SJCRH30 (cell line): ENCODE measurements at places on chromosomes 5 and 9. TPM values are rescaled to one million over a fixed set of nuclear protein-coding genes. Genes with fewer than 3 reads are reported as not detected.

- H3K27me3 ChIP-seq, result no peaks in the 10 kb centered on the region
- no peak overlapping the region for H3K27ac ChIP-seq
- DNase-seq, result no peak
Observed at GRCh38 chr9:28888806-28889205, 1315.5 kb upstream of the C9orf72 start.

Gene SLIT3
- 1.8 and 2.0 TPM in 2 replicates for total RNA-seq

Gene OSMR
- 0.03 and 0.14 TPM in 2 replicates for total RNA-seq

Gene CDHR2
- total RNA-seq, result not detected in 2 replicates

- H3K4me1 ChIP-seq, result no peaks in the 10 kb centered on the region
- DNase-seq, result no peak
- H3K36me3 ChIP-seq, result peaks cover 16% of the 10 kb centered on the region
- H3K27ac ChIP-seq, result no peak overlapping the region
- H3K4me3 ChIP-seq, result no peak overlapping the region
Observed at GRCh38 chr5:126591549-126591948, 3.5 kb downstream of the ALDH7A1 start.

Gene TMEM252
- 1.5 and 2.1 TPM in 2 replicates for total RNA-seq

- H3K27ac ChIP-seq, result peak overlapping the region; percentile 88
- no peaks in the 10 kb centered on the region for H3K4me1 ChIP-seq
- H3K36me3 ChIP-seq, result peaks cover 3% of the 10 kb centered on the region; the same call in 1 of the 2 replicates
- DNase-seq, result no peak
- H3K4me3 ChIP-seq, result peak overlapping the region; percentile 87
Observed at GRCh38 chr9:128371630-128372117, 500 bp downstream of the URM1 start.

GRCh38 chr5:94329115-94329514, 289.3 kb downstream of the KIAA0825 start:
- H3K27me3 ChIP-seq, result no peaks in the 10 kb centered on the region
- H3K27ac ChIP-seq, result no peak overlapping the region
- no peak for DNase-seq
- H3K4me1 ChIP-seq, result no peaks in the 10 kb centered on the region

Gene CCDC171
- 1.9 and 2.4 TPM in 2 replicates for total RNA-seq

Gene DEPDC1B
- 31.4 and 33.9 TPM in 2 replicates for total RNA-seq

Gene IL5
- not detected in 2 replicates for total RNA-seq

DNA sequence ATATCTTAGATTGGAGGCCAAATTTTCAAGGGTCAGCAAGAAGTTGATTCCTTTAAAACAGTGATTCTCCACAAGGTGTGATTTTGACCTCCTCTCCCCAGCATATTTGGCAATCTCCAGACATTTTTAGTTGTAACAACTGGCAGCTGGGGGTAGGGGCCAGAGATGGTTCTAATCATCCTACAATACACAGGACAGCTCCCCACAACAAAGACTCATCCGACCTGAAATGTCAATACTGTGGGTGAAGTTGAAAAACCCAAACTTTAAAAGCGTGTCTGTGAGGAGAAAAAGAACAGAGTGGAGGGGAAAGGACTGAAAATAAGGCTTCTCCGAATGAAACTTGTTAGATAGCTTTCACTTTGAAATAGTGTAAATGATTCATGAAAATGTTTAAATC, 10.0 kb upstream of the STRBP start:
- no peak overlapping the region for H3K27ac ChIP-seq
- H3K4me1 ChIP-seq, result no peaks in the 10 kb centered on the region
- DNase-seq, result no peak
- H3K4me3 ChIP-seq, result no peak overlapping the region
- H3K36me3 ChIP-seq, result no peaks in the 10 kb centered on the region

- DNase-seq, result no peak
- H3K36me3 ChIP-seq, result no peaks in the 10 kb centered on the region
- no peaks in the 10 kb centered on the region for H3K4me1 ChIP-seq
- no peak within 1 kb of the TSS for H3K27ac ChIP-seq
- no peaks in the 10 kb centered on the region for H3K27me3 ChIP-seq
Observed at GRCh38 chr9:72149231-72149975, at the start of gene GDA. GDA (plus strand) TSS chr9:72149440; CDS start chr9:72149560, 120 bp downstream.

DNA sequence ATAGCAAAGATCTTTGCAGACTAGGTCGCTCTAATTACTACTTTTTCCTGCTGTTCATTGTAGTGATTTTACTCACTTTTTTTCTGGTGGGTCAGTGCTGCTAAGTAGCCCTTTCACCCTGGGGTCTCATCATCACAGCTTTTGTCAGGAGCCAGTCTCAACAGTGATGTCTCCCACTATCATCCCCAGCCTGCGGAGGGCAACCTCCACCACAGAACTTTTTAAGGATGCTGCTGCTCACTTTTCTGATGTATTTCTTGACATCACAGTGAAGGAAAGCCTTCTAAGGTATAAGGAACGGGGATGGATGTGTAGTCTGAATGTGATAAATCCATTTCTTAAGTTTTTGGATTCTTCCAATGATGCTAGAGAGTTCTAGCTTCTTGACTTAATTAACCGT, 242.5 kb upstream of the RIOK2 start:
- no peak overlapping the region for H3K27ac ChIP-seq
- H3K4me1 ChIP-seq, result no peaks in the 10 kb centered on the region
- DNase-seq, result peak; percentile 38
- no peaks in the 10 kb centered on the region for H3K27me3 ChIP-seq
- no peaks in the 10 kb centered on the region for H3K36me3 ChIP-seq
- H3K4me3 ChIP-seq, result no peak overlapping the region

Gene OR1J2
- total RNA-seq, result not detected in 2 replicates

DNA sequence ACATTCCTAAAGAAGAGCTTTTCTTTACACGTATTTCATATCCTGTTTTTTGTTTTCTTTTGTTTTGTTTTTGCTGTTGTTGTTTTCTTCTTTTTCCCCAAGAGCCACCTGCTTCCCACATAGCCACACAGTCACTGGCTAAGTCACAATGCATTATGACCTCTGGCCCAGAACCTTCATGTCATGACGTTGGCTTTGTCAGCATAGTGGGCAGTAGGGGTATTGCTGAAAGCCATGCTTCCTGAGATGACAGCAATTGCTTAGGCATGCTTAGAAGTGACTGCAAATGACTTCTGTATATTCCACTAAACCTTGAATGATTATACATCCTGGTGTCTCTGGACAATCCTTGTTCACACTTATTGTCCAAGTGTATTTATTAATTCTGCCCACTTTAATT, 375.8 kb downstream of the TAF11L14 start:
- no peak for DNase-seq
- no peaks in the 10 kb centered on the region for H3K4me1 ChIP-seq
- H3K27ac ChIP-seq, result no peak overlapping the region
- no peaks in the 10 kb centered on the region for H3K36me3 ChIP-seq

DNA sequence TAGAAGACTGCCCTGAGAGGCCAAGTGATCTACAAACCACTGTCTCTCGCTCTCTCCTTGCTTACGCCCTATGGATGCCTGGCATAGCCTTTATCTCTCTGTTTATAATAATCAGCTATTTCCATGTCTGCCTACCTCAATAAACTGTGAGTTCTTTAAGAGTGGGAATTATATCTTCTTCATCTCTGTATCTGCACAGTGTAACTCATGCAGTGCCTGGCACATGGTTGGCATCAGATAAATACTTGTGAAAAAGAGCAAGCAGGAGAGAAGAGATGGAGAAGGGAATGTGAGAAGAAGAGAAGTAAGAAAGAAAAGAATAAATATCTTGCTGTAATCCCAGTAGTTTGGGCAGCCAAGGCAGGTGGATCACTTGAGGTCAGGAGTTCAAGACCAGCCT, 94.6 kb upstream of the TNPO1 start:
- H3K36me3 ChIP-seq, result no peaks in the 10 kb centered on the region
- no peak overlapping the region for H3K4me3 ChIP-seq
- 0 out of 2 replicates have a peak, but pooled peaks cover 2% of the 10 kb centered on the region for H3K27me3 ChIP-seq
- no peaks in the 10 kb centered on the region for H3K4me1 ChIP-seq
- no peak overlapping the region for H3K27ac ChIP-seq

GRCh38 chr9:136409557-136410455, 608 bp downstream of the ENTR1 start:
- DNase-seq, result no peak

- no peak overlapping the region for H3K4me3 ChIP-seq
- H3K27me3 ChIP-seq, result no peaks in the 10 kb centered on the region
- no peaks in the 10 kb centered on the region for H3K36me3 ChIP-seq
- H3K27ac ChIP-seq, result no peak overlapping the region; the same call in 1 of the 2 replicates
- peak; percentile 62 for DNase-seq
Observed at GRCh38 chr9:122389799-122390481, 19.1 kb downstream of the PTGS1 start.
